Activated gamma-delta T cell (primary cell): ENCODE measurements at places on chromosomes 12 and 14.

- DNase-seq = no peak
Observed at GRCh38 chr14:37078131-37078530, 94.3 kb downstream of the SLC25A21 start.

DNA sequence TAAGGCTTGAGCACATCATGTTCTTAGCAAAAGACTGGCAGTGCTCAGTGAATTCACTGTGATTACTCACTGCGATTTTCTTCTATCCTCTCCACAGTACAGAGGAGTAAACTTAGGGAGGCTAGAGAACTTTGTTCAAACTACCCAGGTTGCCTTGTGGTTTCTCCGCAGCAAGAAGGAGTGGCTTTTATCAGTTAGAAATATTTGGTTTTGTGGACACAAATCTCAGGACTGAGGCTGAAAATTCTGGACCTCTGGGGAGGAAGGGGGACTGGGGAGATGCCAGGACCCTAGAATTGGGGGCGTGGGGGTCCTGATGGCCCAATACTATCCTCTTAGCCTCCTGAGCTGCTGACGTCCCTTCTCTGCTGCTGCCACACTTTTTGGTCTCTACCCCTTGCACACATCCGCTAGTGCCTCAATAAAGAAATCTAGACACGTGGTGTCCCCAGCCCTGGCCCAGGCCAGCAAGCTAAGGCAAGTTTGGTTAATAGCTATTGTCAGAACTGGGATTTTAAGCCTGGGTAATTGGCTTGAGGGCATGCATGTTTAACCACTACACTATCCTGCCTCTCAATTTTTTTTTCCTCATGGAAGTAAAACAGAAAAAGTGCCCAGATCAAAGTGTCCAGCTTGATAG is 842 bp downstream of the OAS2 start:
- no peak for DNase-seq

DNA sequence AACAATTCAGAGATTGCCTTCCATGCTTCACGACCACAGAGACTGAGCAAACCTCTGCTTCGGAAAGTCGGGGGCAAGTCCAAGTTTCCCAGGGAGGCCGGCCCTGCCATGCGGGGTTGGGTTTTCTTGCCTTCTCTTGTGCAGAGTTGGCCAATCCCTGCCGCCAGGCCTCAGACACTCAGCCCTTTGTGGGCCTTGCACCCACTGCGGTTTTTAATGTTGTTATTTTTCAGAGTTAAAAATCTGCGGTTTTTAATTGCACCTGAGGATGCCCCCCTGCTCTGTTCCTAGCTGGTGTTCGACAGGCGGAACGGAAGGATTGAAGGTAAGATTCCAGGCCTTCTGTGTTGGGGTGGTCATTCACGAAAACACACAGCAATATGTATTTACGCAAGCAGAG is 108.7 kb downstream of the CALM1 start:
- DNase-seq = no peak

DNA sequence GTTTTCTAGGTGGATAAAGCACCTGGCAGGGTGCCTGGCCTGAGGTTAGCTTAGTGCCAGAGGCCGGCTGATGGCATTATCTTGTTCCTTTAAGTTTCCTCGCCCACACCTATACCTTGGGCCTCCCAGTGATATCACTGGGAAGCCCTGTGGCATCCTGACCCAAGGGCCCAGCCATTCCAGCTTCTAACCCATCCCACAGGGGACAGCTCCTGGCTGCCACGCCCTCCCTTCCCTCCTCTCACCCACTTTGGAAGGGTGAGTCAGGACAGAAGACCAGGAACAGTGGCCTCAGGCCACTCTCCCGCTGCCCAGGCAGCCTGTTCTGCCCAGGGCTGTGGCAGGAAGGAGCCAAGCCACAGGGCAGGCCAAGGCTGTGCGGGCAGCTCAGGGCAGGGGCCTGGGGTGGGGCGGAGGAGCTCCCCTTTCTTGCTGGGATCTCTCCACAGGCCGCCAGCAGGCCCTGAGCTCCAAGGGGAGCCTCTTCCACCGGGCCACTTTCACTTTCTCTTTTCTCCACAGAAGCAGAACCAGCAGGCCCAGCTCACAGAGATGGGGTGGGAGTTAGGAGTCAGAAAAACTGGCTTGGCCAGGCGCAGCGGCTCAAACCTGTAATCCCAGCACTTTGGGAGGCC is 75.1 kb downstream of the IRF2BPL start:
- DNase-seq = no peak

GRCh38 chr14:93183596-93184317 is 940 bp downstream of the MOAP1 start:
- no peak for DNase-seq

GRCh38 chr12:51970904-51971646 is 19.6 kb downstream of the ACVR1B start:
- no peak for DNase-seq

DNA sequence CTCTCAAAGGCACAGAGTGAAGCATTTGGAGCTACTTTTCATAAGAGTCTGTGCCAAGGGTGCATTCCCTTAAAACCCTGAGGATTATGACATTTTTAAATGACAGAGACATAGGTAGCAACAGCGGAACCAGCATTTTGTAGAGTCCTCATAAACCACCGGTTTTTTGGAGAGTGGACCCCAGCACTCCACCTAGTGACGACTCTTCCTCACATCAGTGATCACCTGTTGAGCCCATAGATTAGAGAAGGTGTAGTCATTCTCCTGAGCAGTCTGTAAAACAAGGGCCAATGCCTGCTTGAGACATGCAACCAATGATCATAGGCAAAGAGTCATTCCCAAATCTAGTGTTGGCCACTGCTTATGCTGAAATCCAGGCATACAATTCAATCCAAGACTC is 399.1 kb downstream of the GXYLT1 start:
- DNase-seq = no peak

DNA sequence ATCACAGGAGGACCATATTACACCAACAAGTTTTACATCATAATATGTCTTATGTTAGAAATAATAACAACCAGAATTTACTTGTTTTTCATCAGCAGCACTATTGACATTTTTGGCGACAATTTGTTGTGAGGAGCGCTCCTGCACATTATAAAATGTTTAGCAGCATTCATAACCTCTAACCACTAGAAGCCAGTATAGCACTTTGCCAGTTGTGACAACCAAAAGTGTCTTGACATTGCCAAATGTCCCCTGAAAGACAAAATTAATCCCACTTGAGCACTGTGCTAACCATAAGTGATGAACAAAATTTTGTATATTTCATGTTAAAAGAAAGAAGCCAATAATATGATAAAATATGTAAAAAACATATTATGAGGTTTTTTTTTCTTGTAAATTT is 356.9 kb upstream of the LMO3 start:
- DNase-seq = no peak

DNA sequence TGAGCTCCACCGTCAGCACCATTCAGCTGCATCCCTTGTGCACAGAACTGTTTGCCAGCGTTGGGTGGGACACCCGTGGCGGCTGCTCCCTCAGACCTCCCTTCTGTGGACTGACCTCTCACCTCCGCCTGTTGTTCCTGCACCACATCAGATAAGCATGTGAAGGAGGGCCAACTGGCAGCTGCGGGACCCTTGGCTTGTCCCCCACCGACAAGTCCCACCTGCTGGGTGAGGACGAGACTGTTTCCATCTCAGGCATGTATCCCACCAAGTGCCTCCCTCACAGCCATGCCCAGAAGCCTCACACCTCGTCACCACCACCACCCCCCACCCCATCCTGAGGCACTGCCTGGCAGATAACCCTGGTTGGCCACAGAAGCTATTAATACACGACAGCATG is 18.6 kb upstream of the TEAD4 start:
- DNase-seq = no peak

DNA sequence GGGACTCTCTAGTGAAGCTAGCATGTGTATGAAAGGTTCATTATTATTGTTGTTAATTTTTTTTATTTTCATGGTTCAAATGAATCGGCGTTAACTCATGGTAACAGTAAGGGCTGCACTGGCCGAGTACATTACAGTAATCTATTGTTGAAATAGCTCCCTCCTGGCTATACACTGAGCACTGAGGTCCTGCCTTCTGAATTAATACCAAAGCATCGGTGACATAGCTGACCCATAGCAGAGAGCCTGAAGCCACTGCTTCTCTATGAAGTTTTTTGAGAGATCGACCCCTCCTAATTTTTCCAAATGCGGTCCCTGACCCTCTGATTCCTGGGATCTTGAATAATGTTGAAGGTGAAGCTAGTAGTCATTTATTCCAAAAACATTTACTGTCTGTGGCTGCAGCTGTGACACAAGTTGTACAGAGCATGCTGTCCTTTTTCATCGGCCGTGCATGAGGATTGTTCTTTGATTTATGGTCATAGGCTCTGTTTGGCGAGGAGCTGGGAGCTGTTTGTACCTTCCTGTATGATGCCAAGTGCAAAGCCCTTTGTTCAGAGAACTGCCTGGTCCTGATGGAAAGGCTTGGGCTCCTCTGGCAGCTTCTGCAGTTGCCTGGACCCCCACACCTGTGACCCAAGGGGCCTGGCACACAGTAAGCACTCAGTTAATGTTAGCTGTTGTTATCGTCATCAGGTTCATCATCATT is 486.5 kb downstream of the EGLN3 start:
- no peak for DNase-seq

DNA sequence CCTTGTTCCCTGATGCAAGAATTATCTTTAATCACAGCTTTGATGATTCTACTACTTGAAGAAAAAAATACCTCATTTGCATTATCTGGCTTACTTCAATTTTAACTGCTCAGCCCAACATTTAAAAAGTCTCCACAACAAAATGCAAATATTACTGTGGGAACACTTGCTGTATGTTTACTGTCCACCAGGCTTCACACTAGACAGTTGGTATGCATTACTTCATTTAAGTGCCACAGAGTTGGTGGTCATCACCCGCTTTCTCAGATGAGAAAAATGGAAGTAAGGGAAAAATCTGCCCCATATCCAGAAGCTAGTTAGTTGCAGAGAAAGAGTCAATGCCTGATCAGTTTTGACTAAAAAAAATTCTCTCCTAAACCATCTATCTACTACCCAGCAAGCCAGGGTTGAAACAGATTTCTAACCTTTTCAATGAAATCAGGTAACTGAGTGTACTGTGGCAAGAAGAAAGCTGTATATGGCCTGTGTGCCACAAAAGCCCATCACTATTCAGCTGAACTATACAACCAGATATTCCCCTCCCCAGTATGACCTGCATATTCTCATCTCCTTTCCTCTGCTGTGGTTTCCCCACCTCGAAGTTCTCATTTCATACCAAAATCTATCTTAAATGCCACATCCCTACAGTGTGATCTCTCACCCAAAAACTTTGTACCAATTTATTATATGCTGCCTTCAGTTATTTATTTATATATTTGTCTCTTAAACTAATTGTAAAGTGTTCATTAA is 90.3 kb downstream of the ATP2B1 start:
- DNase-seq = no peak

GRCh38 chr14:79551523-79551922 is 659.8 kb downstream of the DIO2 start:
- no peak for DNase-seq

DNA sequence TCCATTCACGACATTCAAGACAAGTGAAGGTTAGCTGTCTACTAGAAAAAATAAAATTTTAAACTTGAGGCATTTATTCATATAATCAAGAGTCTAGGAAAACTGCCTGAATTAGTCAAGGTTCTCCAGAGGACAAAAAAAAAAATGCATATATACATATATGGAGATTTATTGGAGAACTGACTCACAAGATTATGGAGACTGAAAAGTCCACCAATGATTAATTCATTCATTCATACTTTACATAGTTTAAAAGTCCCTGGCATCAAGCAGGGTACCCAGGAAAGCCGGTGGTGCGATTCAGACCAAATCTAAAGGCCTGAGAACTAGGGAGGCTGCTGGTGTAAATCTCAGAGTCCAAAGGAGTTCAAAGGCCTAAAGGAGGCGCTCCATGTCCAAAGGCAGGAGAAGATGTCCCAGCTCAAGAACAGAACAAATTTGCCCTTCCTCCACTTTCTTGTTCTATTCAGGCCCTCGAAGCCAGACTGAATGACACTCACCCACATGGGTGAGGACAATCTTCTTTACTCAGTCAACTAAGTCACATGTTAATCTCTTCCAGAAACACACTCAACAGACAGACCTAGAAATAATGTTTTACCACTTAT is 64.3 kb downstream of the ANKS1B start:
- DNase-seq = no peak

DNA sequence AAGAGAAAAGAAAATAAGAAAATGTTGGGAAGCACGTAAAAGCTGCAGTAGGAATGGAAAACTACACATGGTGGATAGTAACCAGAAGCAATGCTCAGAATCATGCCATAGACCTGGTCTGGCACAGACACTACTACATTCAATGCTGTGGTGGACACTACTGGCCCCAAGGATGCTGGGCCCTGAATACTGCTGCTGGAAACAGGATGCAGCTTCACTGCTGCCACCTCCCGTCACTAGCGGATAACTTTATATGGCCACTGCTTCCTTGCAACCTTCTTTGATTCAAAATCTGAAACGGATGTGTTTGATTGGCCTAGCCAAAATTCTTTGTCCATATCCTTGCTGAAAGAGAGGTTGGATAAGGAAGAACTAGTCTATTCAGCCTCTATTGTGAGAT is 30.7 kb downstream of the ADCY6 start:
- no peak for DNase-seq

DNA sequence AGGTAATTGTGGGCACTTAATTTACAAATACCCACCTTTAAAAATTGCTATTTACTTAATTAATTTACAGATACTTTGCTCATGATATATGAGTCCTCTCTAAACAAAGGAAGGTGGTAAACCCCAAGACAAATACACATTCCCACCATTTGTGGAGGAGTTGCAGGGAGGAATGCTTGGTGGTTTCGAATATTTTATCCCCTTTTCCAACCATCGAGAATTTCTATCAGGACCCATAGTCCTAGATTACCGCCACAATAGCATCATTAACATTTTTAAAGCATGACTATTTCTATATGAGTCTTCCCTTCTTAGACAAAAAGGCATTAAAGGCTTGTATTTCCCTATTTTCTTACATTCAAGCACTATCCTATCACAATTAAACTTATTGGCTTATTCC is 34.2 kb upstream of the PLEKHA5 start:
- no peak for DNase-seq

DNA sequence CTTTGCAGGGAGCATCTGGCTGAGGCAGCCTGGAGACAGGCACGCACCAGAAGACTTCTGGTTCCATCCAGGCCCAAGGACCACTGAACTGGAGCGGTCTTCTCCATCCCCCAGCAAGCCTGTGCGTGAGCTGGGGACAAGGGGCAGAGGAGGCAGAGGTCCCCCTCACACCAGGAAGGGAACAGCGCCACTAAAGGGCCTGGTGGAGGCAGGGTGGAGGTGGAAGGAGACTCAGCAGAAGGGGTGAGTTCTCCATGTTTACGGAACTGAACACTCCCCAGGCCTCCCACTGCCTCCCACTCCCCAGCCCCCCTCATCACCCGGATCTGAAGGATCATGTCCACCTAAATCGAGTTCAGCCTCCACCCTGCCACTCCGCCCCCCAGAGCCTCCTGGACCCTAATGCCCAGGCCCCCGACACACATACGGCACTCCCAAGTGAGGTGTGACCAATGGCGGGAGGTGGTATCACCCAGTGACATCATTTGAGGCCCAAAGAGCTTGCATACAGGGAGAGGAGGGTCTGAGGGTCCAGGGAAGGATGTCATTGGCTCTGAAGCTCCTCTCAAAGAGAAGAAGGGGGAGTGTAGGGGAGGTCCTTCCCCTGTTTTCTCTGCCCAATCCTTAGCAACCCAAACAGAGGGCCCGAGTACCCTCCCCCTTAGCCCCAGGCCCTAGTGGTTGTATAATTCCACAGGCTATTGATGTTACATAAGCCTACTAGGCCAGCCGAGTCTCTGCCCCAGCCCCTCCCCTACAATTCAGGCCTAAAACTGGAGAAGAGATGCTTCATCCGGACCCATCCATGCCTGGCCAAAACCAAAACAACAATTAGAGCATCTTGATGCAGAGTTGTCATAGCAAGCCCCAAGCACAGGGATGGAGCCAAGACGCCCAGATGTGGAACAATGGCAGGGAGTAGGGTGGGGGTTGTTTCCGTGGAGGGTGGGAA is 1.0 kb downstream of the FAIM2 start:
- no peak for DNase-seq
